Mesenchymal stem cell (in vitro differentiated cells and primary cell): ENCODE measurements at places on chromosomes 1 and 21.
A peak's percentile ranks its signal among the peaks of the same experiment; 100 is the strongest.

- no peaks in the 10 kb centered on the region for H3K36me3 ChIP-seq
- no peak overlapping the region for H3K27ac ChIP-seq
- no peak overlapping the region for H3K4me3 ChIP-seq
- peak; percentile 74 for DNase-seq
- H3K27me3 ChIP-seq = peaks cover 27% of the 10 kb centered on the region
Observed at GRCh38 chr1:17059391-17060305, 5.8 kb upstream of the SDHB start.

DNA sequence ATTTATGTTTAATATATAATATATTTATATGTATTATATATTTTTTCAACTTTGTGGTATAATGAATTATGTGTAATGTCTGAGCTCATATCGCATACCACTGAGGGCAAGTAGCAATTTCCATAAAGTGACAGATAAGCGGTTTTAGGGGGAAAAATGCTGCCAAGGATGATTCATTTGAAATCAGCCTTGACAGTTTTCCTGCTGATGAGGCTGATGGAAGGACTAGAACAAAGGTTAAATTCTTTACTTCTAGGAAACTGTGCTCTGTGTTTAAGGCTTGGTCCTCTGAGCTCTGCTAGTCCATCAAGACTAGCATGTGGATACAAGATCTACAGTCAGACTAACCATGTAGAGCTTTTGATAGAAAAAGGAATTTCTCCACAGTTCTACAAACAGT is 19.3 kb upstream of the DDAH1 start:
- no peaks in the 10 kb centered on the region for H3K27me3 ChIP-seq
- H3K27ac ChIP-seq = no peak overlapping the region
- H3K4me1 ChIP-seq = no peaks in the 10 kb centered on the region
- H3K36me3 ChIP-seq = peaks cover 11% of the 10 kb centered on the region

DNA sequence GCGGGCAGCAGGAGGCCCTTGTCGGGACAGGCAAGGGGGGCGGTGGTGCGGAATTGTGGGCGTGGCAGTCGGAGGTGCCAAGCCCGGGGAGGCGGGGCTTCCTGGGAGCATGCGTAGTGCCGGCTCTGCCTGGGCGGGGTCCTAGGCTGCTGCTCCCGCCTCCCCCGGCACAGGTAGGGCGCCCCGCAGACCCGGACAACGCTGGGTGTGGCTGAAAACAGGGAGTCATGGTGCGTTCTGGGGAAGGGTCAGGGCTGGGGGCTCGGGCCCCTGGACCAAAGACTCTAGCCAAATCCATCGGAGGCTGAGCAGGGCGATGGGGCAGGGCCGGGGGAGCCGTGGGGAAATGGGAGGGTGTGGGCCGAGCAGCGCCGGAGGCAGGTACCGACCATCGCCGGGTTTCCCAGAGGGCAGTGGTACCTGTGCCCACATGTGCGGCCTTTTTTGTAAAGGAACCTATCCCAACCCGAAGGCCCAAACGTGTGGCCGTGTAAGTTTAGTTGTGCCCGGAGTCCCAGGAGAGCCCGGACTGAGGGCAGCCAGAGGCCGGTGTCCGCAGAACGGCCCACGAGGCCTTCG is 231.9 kb downstream of the SDCCAG8 start:
- peaks cover 9% of the 10 kb centered on the region for H3K4me1 ChIP-seq
- no peak overlapping the region for H3K4me3 ChIP-seq
- peaks cover 27% of the 10 kb centered on the region for H3K36me3 ChIP-seq
- no peak for DNase-seq
- H3K27ac ChIP-seq = no peak overlapping the region

- peak overlapping the region; percentile 49 for H3K27ac ChIP-seq
- no peak overlapping the region for H3K4me3 ChIP-seq
- no peak for DNase-seq
Observed at GRCh38 chr1:186139701-186140100, 235.4 kb downstream of the TPR start.

GRCh38 chr1:84780000-84780716 is 89.9 kb upstream of the SSX2IP start:
- no peak for DNase-seq
- peaks cover 2% of the 10 kb centered on the region for H3K4me1 ChIP-seq
- no peaks in the 10 kb centered on the region for H3K36me3 ChIP-seq
- H3K27ac ChIP-seq = no peak overlapping the region
- no peak overlapping the region for H3K4me3 ChIP-seq
- H3K27me3 ChIP-seq = peaks cover 16% of the 10 kb centered on the region

- peaks cover 22% of the 10 kb centered on the region for H3K27me3 ChIP-seq
- no peak overlapping the region for H3K4me3 ChIP-seq
- peaks cover 8% of the 10 kb centered on the region for H3K36me3 ChIP-seq
Observed at GRCh38 chr21:37620401-37620800, 253.8 kb downstream of the DYRK1A start.

- H3K27me3 ChIP-seq = peaks cover 10% of the 10 kb centered on the region
- peak overlapping the region; percentile 34 for H3K4me3 ChIP-seq
- DNase-seq = no peak
- H3K27ac ChIP-seq = no peak overlapping the region
- H3K4me1 ChIP-seq = peaks cover 27% of the 10 kb centered on the region
Observed at GRCh38 chr21:45350206-45350854, 54.6 kb upstream of the COL18A1 start.

DNA sequence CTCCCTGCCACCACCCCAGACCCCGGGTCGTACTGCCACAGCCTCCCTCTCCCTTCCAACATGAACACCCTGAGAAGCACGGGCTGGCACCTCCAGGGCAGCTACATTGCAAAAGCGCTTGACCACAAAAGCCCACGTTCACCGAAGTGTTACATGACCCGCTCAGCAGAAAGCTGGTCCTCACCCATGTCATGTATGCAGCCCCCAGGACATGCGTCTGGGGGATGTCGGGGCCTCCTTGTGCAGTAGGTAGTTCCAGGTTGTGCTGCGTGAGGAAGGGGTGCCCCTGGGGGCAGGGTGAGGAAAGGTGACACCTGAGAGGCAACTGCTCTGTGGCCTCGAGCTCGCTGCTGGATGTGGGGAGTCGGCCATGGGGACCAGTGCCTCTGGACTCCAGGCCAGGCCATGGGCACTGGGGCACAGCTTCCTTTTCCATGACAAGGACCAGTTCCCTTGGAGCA is 102.0 kb upstream of the C1orf174 start:
- no peaks in the 10 kb centered on the region for H3K27me3 ChIP-seq
- H3K27ac ChIP-seq = no peak overlapping the region
- DNase-seq = no peak
- H3K36me3 ChIP-seq = no peaks in the 10 kb centered on the region
- peaks cover 1% of the 10 kb centered on the region for H3K4me1 ChIP-seq
- H3K4me3 ChIP-seq = no peak overlapping the region

DNA sequence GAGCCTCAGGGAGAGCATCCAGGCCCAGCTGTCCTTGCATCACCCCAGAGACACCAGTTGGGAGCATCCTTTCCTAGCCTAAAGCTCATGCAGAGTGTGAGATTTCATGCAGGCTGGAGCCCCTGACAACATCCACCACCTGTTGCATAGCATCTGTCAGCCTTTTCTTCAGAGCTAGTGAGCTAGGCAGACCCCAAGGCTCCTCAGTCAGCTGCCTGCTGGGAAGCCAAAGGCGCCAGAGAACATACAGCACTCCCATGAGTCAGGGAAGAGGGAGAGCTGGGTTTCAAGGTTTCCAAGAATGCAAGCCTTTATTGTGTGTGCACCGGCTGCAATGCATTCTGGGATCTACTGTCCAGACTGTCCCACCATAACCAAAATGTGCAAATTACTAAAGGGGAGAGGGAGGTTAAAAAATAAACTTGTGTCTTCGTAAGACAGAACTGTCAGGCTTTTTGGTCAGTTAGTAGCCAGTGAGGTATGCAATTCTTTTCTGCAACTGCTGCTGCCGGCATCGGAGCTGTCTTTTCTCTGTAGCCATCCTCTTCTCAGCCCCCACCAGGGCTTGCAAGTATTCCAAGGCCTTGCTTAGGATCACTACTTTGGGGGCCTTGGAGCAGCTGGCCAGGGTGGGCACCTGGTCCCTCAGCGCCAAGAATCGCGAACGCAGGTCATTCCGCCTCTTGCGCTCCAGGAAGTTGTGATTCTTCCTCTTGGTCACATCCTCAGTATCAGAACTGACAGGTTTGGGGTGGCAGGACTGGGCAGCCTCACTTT is 4.6 kb downstream of the MYCL start:
- no peak overlapping the region for H3K27ac ChIP-seq
- no peak overlapping the region for H3K4me3 ChIP-seq
- H3K36me3 ChIP-seq = peaks cover 2% of the 10 kb centered on the region
- H3K27me3 ChIP-seq = peaks cover 37% of the 10 kb centered on the region
- H3K4me1 ChIP-seq = peaks cover 15% of the 10 kb centered on the region
- peak; percentile 46 for DNase-seq

- H3K36me3 ChIP-seq = peaks cover 59% of the 10 kb centered on the region
- H3K4me1 ChIP-seq = no peaks in the 10 kb centered on the region
- no peak overlapping the region for H3K4me3 ChIP-seq
- no peak overlapping the region for H3K27ac ChIP-seq
Observed at GRCh38 chr1:213095467-213095866, 44.4 kb downstream of the RPS6KC1 start.

DNA sequence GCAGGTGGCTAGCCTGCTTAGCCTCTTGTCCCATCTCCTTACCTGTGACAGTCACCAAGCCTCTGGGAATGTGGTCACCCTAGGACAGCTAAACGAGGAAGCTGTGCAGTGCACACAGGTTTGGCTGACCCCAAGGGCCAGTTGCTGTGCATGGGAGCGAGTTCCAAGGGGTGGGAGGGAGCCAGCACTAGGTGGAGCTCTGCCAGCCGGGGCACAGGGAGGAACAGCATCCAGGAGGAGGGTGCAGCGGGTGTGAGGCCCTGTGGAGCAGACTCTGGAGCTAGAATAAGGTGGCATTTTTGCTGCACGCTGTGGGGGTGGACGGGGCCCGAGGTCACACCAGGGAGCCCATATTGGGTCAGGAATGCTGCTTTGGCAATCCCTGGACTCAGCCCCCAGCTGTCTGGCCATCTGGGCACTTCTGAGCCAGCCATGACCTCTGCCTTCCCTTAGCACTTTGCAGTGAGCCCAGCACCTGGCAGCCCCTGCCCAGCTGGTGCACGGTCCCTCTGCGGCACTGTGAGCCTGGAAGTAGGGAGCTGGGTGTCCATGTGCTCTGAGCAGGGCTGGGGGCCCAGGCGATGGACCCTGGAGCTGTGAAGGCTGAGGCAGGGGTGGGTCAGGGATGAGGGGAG is 8.7 kb downstream of the PDXK start:
- peak overlapping the region; percentile 90 for H3K27ac ChIP-seq
- peaks cover 12% of the 10 kb centered on the region for H3K36me3 ChIP-seq
- peak overlapping the region; percentile 59 for H3K4me3 ChIP-seq
- peak; percentile 65 for DNase-seq
- H3K4me1 ChIP-seq = peaks cover 46% of the 10 kb centered on the region

DNA sequence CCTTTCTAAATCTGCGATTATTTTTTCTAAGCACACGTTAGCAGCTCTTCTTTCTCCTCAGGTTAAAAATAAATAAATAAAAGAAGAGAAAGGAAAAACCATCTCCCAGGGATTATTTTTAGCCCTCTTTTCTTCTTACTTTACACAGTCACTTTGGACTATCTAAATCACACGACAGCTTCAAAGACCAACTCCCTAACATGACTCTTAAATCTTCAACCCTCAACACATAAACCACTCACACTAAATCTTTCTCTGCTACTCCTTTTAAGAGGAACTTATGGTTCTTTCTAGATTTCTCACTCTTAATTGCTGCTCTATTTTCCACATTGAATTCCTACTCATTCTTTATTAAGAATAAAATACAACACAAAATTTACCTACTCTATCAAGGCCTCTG is 1095.0 kb upstream of the B3GALT2 start:
- no peak for DNase-seq
- H3K4me1 ChIP-seq = no peaks in the 10 kb centered on the region
- H3K36me3 ChIP-seq = no peaks in the 10 kb centered on the region
- H3K27ac ChIP-seq = no peak overlapping the region
- H3K4me3 ChIP-seq = no peak overlapping the region
- no peaks in the 10 kb centered on the region for H3K27me3 ChIP-seq

DNA sequence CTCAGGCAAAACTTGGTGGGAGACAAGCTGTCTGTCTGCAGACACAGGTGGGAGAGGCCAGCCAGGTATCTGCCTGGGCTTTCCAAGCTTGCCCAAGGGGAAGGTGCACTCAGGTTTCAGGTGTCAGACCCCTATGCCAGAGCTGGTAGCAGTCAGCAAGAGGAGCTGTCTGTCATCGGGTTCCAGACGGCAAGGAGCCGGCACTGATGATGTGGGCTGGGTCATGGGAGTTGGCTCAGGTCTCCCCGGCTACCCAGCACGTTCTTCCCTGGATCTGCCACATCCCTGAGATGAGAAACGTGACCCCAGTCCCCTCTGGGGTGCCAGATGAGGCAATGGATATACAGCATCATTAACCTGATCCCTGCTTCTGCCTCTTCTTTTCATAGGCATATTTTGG is 23.0 kb downstream of the TMCC2 start:
- no peaks in the 10 kb centered on the region for H3K27me3 ChIP-seq
- H3K4me3 ChIP-seq = no peak overlapping the region
- H3K27ac ChIP-seq = no peak overlapping the region
- DNase-seq = no peak
- H3K4me1 ChIP-seq = peaks cover 11% of the 10 kb centered on the region
- no peaks in the 10 kb centered on the region for H3K36me3 ChIP-seq

DNA sequence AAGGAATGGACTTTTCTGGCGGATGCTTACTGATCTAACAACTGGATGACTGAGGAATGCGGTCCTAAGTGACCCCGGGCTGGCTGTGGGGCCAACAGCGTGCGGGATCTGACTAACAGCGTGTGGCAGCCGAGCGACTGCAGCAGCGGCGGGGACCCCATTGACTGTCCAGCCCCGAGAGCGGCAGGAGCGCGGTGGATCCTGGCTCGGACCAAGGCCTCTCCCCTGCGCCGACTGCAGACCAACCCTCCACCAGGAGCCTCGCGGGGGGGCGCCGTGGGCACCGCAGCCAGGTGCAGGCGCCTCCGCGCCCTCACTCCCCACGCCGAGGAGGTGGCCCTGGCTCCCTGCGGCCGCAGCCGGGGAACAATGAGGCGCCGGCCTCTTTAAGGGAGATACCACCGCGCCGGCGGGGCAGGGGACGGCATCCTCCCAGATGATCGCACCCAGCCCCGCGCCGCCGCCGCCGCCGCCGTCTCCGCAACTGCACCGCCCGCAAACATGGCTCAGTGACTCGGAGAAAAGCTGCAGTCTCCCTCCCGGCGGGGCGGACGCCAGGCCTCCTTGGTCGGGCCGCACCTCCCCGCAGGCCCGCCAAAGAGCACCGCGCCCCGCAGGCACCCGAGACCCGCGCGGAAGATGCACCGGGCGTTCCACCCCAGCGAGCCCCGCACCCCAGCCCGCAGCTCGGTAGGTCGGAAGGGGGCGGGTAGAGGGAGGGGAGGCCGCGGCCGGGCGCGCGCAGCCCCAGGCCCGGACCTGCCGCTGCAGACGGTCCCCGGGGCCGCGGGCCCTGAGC is 694 bp upstream of the PDIK1L start:
- H3K27ac ChIP-seq = no peak overlapping the region
- peak overlapping the region; percentile 91 for H3K4me3 ChIP-seq
- H3K36me3 ChIP-seq = no peaks in the 10 kb centered on the region
- peaks cover 4% of the 10 kb centered on the region for H3K4me1 ChIP-seq
- DNase-seq = peak; percentile 80
- no peaks in the 10 kb centered on the region for H3K27me3 ChIP-seq
